Suppressor macrophage treated with lipopolysaccharide for 4 hours (primary cell): ENCODE measurements at places on chromosomes 3 and 15.

- DNase-seq: no peak
Measured at GRCh38 chr15:59385171-59385570, 12.5 kb upstream of the MYO1E start.

GRCh38 chr3:9659849-9660248, 10.5 kb downstream of the MTMR14 start:
- no peak for DNase-seq

- no peak for DNase-seq
Measured at GRCh38 chr3:169199283-169199682, 464.2 kb downstream of the MECOM start.

GRCh38 chr3:112685956-112686799, 45.2 kb upstream of the CCDC80 start:
- no peak for DNase-seq

DNA sequence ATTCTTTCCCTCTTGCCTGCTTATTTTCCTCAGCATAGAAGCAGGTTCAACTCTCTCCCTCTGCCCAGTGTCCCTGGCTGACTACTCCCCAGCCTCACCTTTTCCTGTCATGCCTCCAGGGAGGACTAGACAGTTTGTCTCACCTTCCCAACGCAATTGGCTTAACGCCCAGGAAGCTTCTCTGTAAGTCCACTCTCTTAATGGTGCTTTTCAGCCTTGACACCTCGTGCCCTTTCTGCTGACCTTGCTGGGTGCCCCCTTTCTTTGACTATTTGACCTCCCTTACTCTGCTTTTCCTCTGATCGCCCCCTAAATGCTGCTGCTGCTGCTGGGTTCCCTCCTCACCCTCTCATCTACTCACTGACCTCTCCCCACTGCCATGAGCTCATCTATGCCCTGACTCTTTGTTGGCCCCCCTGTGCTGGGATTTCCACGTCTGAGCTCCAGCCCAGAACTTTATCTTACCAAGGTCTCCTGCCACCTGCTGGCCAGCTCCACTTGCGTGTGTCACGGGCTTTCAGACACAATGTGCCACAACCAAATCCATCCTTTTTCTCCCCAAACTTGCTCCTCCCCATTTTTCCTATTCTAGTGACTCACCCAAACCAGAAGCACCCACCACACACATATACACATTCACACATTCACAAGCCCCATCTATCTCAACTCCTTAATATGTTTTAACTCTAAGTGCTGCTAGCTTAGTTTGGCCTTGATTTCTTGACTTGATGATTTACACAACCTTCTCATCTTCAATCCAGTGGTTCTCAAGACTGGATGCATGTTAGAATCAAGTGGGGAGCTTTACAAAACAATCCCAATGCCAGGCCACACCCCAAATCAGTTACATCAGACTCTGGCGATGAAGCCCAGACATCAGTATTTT, 16.6 kb downstream of the EPB42 start:
- peak; percentile 47 for DNase-seq

- DNase-seq: no peak
Measured at GRCh38 chr3:169232863-169233262, 430.6 kb downstream of the MECOM start.

DNA sequence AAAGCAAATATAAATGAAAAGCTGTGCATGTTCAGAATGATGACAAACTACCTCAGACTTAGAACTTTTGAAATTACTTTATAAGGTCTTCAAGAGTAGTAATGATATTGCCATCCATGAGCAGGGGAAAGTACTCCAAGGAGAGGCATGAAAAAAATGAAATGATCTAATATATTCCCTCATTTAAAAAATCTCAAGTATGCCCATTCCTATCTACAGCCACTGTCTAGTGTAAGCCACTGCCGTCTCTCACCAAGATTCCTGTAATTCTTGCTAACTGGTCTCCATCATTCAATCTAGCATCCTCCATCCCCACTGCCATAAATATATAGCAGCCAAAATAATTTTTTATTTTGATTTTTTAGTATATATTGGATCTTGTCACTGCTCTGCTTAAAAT, 258.8 kb downstream of the PLOD2 start:
- no peak for DNase-seq

DNA sequence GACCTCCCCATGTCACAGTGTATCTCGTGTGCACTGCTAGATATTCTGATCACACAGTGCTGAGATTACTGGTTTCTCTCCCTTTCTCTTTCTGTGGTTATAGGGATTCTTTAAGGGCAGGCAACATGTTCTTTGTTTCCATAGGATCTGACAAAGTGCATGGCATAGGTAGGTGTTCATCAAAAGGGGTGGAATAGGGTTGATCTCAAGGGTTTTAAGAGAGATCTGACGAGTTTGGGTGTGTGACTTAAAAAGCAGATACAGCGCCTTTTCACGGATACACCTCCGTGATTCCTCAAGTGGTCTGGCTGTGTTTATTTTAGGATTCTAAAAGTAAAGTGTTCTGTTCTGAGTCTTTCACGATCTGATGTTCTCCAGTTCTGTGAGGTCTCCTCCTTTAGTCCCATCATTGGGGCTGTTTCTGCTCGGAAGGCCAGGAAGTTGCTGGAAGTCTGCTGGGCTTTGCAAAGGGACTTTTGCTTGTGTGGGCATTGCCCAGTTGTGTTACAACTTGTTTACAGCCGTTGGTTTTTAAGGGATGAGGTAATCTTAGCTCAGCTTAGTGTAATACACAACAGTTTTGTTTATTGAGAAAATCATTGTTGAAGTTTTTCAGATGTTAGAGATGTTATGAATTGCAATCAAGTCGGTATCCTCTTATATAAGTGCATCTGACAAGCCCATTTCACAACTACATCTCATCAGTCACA, 34.8 kb downstream of the IGF1R start:
- DNase-seq: peak; percentile 13

- DNase-seq: no peak
Measured at GRCh38 chr3:62325896-62326295, 47.5 kb downstream of the FEZF2 start.

DNA sequence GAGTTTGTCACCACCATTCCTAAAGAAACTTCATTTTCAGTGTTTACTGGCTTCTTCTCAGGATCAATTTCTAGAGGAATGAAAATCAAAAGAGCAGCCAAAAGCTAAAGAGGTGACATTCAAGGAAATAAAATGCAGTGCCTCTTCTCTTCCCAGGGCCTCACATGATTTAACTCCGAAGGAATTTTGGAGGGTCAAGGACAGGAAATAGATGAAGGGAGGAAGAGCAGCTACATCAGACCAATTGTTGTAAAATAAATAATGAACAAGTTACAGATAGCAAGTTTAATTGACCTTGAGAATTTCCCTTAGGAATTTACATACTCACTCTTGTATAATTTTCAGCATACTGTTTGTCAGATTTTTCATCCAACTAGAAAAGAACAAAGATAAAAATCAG, 78.1 kb downstream of the LRRFIP2 start:
- DNase-seq: no peak

GRCh38 chr15:52584414-52584813, 15.6 kb upstream of the ARPP19 start:
- no peak for DNase-seq
